ENCODE measurements at places on chromosomes 16 and 17.

- no peaks in the 10 kb centered on the region for H3K4me1 ChIP-seq
- H3K4me3 ChIP-seq: no peak overlapping the region
- no peaks in the 10 kb centered on the region for H3K27me3 ChIP-seq
Observed at GRCh38 chr17:73132085-73132492, 32.7 kb upstream of the SSTR2 start.

DNA sequence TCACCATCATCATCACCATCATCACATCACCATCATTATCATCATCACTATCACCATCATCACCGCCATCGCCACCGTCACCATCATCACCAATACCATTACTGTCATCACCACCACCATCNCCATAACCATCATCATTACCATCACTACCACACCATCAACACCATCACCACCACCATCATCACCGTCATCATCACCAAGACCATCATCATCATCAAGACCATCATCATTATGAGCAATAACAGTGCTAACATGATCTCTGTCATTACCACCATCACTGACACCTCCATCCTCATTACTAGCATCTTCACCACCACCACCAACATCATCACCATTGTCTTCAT, 16.1 kb upstream of the ZNF469 start:
- no peaks in the 10 kb centered on the region for H3K4me1 ChIP-seq
- DNase-seq: no peak
- H3K27ac ChIP-seq: no peak overlapping the region
- H3K4me3 ChIP-seq: no peak overlapping the region
- H3K27me3 ChIP-seq: peaks cover 26% of the 10 kb centered on the region
- H3K36me3 ChIP-seq: no peaks in the 10 kb centered on the region

- H3K27me3 ChIP-seq: peaks cover 74% of the 10 kb centered on the region
- H3K4me1 ChIP-seq: peaks cover 8% of the 10 kb centered on the region
- no peak overlapping the region for H3K4me3 ChIP-seq
- H3K27ac ChIP-seq: no peak overlapping the region
- no peaks in the 10 kb centered on the region for H3K36me3 ChIP-seq
Observed at GRCh38 chr16:88406096-88407041, 23.6 kb downstream of the ZNF469 start.

GRCh38 chr16:88504489-88505404, 51.7 kb downstream of the ZFPM1 start:
- peaks cover 22% of the 10 kb centered on the region for H3K36me3 ChIP-seq
- H3K27me3 ChIP-seq: no peaks in the 10 kb centered on the region
- no peak overlapping the region for H3K27ac ChIP-seq
- peaks cover 17% of the 10 kb centered on the region for H3K4me1 ChIP-seq
- peak; percentile 44 for DNase-seq

DNA sequence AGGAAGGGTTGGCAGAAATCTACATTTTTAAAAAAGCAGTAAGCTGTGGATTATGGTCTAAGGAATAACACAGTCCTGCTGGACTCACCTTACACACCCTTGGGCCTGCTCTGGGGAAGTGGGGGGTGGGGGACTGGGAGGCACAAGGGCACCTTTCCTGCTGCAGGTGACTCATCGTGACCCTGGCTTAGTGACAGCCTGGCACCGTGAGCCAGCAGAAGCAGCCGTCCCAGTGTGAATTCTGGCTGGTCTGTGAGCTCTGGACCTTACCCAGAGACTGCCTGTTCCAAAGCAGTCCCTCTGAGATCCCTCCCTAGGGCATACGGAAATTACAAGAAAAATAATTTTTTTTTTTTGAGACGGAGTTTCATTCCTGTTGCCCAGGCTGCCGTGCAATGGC, 4.2 kb upstream of the CRK start:
- no peak overlapping the region for H3K27ac ChIP-seq
- H3K4me3 ChIP-seq: no peak overlapping the region
- peak; percentile 58 for DNase-seq
- H3K36me3 ChIP-seq: peaks cover 41% of the 10 kb centered on the region

Measured in Calu3 (cell line).